Stimulated activated CD4-positive, alpha-beta T cell treated with anti-CD3 and anti-CD28 coated beads, Interleukin-4, amount 100 ng/mL, for 1 hour (primary cell): ENCODE measurements at places on chromosomes 2 and 18.
A peak's percentile ranks its signal among the peaks of the same experiment; 100 is the strongest.

- no peak for DNase-seq
Observed at GRCh38 chr2:146481629-146482028, 1363.2 kb upstream of the ACVR2A start.

DNA sequence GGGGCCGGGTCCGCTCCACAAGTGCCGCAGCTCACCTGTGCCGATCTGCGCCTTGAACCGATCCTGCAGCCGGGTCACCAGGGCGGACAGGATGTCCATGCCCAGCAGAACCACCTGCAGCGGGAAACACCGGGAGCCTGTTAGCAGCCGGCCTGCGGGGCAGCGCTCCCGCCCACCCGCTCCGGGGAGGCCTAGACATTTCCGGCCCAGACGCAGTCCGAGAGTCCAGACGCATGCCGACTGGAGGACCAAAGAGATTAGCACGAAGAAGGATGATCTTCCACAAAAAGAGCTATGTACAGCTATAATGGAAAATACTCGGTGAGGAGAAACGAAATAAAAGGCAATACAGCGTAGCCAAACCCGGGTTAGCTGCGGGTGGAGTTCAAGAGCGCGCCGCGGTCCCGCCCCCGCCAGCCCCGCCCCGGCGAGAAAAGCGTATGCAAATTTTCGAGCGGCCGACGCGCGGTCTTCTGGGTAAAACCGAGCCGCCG is 421 bp upstream of the RNU4ATAC start:
- DNase-seq: peak; percentile 85

GRCh38 chr2:240947607-240948006 is 41.5 kb downstream of the CROCC2 start:
- no peak for DNase-seq

DNA sequence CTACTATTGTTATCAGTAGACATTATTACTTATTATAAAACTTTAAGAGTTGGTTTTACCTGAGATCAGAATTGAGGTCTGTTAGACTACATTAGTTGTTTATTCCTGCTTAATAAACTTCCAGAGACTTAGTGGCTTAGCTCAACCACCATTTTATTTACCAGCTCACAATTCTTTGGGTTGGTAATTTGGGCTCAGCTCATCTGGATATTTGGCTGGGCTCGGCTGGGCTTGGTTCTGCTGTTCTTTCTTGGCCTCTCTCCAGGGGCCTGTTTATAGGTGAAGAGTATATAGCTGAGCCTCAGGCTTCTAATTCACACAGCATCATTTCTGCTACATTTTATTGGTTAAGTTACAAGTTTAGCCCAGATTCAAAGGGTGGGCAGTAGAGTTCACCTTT is 67.9 kb downstream of the CCDC138 start:
- DNase-seq: no peak

GRCh38 chr2:60469536-60470317 is 83.7 kb downstream of the BCL11A start:
- no peak for DNase-seq

DNA sequence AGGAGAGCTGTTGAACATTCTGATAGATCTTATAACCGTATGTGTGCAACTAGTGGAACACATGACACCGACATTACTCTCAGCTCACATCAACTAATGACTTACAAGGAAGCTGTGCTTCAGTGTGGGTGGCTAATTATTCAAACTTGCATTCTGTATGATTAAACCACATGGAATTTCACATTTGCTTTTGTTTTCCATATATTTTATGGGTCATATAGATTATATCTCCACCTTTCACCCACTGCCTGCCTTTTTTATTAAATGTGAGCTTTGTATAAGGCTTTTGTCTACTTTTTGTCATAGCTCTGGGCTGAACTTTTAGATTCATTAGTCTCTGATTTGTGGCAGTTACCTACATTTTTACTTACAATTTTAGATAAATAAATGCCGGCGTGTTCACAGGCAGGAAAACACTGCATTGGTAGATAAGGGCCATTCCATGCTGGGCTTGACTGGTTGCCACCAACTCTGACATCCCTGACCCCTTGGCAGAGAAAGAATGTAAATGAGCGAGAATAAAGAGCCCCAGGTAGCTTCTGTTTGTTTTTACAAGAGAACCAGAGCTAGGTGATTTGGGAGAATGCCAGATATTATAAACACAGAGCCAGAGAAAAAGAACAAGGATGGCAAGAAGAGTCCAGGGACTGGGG is 35.7 kb downstream of the LYPD6 start:
- no peak for DNase-seq

- no peak for DNase-seq
Observed at GRCh38 chr2:54981385-54981784, 68.9 kb downstream of the RTN4 start.

DNA sequence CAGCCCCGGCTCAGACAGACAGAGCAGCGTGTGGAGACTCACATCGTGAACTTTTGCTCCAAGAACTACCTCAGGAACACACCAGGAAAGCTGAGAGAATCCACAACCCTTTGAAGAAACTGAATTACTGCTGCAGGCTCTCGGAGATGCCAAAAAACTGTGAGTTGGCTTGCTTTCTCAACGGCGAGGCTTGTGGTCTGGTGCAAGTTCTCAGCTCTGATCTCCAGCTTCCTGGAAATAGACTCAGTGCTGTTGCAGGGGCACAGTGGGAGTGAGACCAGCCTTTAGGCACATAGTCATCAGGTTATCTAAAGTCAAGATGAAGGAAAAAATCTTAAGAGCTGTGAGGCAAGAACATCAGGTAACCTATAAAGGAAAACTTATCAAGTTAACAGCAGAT is 273.7 kb upstream of the LRATD1 start:
- no peak for DNase-seq

- DNase-seq: no peak
Observed at GRCh38 chr18:46727177-46727576, 29.7 kb downstream of the ST8SIA5 start.

- no peak for DNase-seq
Observed at GRCh38 chr2:17604050-17604449, 63.6 kb downstream of the VSNL1 start.

- DNase-seq: no peak
Observed at GRCh38 chr2:12990523-12990922, 273.8 kb downstream of the TRIB2 start.

GRCh38 chr18:40031435-40031834 is 1923.6 kb upstream of the PIK3C3 start:
- no peak for DNase-seq
